Type B pancreatic cell (in vitro differentiated cells): ENCODE measurements at places on chromosomes 13 and 19.

DNA sequence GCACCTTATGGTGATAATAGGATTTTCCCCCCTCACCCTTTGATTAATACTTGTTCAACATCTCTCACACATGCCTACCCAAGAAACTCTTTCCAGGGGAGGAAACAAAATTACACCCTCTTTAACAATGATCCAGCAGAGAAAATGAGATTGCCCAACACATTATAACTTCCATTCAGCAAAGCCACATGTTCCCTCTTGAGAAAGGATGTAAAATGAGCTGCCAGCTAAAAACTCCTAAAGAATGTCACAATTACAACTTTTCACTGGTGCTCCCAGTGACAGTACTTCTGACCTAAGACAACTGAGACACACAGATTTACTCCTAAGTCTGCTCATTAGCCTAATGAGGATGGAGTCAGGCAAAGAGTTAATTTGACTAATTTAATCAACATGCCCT lies 621.4 kb downstream of the DIAPH3 start:
- no peaks in the 10 kb centered on the region for H3K36me3 ChIP-seq
- H3K27me3 ChIP-seq = no peaks in the 10 kb centered on the region
- no peak for DNase-seq
- no peak overlapping the region for H3K4me3 ChIP-seq
- H3K27ac ChIP-seq = no peak overlapping the region
- peaks cover 8% of the 10 kb centered on the region for H3K4me1 ChIP-seq

DNA sequence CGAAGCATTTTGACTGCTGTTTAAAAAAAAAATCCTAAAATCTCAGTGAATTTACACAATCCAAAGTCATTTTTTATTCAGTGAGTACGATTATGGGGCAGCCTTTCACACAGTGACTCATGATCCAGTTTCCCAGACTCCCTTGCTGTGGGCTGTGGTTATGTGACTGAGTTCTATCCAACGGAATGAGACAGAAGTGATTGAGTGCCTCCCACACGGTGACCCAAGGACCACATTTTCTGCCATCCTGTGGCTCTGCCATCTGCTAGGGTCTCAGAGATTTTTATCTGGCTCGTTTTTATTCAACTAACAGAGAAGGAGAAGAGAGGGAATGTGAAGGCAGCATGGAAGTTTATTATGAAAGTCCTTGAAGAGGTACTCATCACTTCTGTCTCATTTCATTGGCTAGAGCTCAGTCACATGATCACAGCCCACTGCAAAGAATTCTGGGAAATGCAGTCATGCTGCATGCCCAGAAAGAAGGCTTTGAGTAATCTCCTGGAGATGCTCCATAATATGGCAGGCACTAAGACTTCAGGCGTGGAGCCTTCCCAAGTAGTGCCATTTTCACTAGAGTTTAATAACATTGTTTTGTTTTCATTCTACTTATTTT lies 999.4 kb downstream of the UQCRFS1 start:
- peaks cover 19% of the 10 kb centered on the region for H3K27me3 ChIP-seq
- H3K36me3 ChIP-seq = no peaks in the 10 kb centered on the region
- peaks cover 11% of the 10 kb centered on the region for H3K4me1 ChIP-seq
- H3K27ac ChIP-seq = no peak overlapping the region

DNA sequence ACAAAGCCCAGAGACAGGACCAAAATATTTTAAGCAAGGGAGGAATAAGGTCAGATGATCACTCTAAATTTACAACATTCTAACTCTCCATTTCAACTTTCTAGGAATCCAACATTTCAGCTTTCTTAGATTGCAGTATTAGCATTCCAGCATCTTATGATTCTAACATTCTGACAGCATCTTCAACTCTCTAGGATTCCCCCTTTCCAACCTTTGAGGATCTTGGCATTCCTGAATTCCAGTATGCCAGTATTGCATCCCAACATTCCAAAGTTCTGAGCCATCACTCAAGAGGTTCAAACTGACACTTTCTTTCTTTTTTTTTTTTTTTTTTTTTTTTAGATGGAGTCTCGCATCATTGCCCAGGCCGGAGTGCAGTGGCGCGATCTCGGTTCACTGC lies 13.8 kb downstream of the TGFB1 start:
- H3K4me1 ChIP-seq = no peaks in the 10 kb centered on the region
- no peak for DNase-seq
- no peak overlapping the region for H3K4me3 ChIP-seq

GRCh38 chr19:15144046-15144646 lies 36.9 kb downstream of the SYDE1 start:
- H3K4me3 ChIP-seq = no peak overlapping the region
- H3K4me1 ChIP-seq = no peaks in the 10 kb centered on the region
- no peaks in the 10 kb centered on the region for H3K36me3 ChIP-seq
- peaks cover 7% of the 10 kb centered on the region for H3K27me3 ChIP-seq
- no peak overlapping the region for H3K27ac ChIP-seq

DNA sequence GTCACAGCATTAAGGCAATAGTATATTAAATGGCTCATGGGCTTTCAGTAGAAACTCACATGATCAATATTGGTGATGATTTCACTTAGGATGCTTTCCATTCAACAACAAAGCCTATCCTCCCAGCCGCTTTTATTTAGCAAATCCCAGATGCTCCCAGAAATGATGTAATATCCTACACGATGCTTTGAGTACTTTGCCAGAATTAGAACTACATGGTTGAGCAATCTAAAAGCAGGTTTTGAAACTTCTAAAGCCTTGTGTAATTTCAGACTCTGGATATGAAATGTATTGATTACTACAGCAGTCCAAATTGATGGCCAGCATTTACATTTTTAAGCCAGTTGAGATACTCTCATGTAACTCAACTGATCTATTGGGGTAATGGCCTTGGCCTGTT lies 13.6 kb downstream of the DLEU7 start:
- H3K4me1 ChIP-seq = no peaks in the 10 kb centered on the region
- no peak overlapping the region for H3K27ac ChIP-seq
- peaks cover 3% of the 10 kb centered on the region for H3K27me3 ChIP-seq
- H3K4me3 ChIP-seq = no peak overlapping the region

- H3K4me1 ChIP-seq = no peaks in the 10 kb centered on the region
- no peak for DNase-seq
- no peak overlapping the region for H3K27ac ChIP-seq
- no peaks in the 10 kb centered on the region for H3K27me3 ChIP-seq
- H3K36me3 ChIP-seq = no peaks in the 10 kb centered on the region
Measured at GRCh38 chr13:70090036-70090723, 17.4 kb upstream of the ATXN8OS start.

DNA sequence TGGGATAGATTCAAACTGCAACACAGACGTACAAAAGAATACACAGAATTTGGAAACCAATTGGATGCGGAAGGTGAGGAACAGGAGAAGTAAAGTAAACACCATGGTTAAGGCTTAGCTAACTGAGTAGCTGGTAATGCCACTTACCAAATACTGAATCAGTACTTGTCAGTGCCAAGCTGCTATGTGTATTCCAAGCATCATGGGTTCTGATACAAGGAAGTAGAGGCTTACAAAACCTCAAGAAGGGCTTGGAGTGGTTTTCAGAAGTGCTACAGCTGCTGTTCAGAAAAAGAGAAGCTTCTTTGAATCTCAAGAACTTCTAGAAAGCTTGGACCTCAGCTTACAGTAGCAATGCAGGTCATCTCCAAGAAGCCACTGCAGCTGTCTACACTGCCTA lies 35.9 kb upstream of the DCT start:
- no peaks in the 10 kb centered on the region for H3K27me3 ChIP-seq

DNA sequence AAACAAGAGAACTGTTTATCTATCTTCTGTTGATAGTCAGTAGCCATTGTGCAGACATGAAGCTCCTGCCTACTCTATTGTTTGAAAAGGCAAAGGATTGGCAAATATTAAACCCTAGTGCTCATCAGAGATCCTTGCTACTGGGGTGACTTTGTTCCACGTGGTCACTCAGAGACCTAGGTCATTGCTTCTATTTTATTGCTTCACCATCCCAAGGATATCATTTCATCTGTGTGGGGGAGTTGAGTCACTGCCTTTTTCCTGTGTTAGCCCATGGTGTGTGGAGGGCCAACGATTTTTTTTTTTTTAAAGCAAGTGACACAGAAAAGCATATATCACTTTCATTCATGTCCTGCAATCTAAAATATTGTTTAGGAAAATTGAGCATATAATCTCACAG lies 254.1 kb upstream of the RXFP2 start:
- no peak for DNase-seq
- H3K27me3 ChIP-seq = no peaks in the 10 kb centered on the region
- no peaks in the 10 kb centered on the region for H3K36me3 ChIP-seq
- peaks cover 11% of the 10 kb centered on the region for H3K4me1 ChIP-seq

DNA sequence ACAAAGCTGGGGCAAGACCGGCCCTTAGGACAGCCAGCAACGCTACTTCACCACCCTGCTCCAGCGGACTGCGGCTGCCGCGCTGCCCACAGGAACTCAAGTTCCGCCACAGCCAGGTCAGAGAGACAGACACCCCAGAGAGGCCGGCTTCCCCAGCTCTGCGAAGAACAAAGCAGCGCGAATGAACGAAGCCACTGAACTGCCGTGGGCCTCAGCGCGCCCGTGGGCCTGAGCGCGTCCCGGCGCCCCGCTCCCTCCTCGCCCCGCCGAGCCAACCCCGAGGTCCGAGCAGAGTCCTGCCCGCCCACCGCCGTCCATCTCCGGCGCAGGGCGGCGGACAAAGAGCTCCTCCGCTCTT lies 158.4 kb downstream of the RNF17 start:
- H3K27ac ChIP-seq = peak overlapping the region; percentile 97
- DNase-seq = no peak
- peak overlapping the region; percentile 99 for H3K4me3 ChIP-seq
- H3K4me1 ChIP-seq = peaks cover 12% of the 10 kb centered on the region
